Fibroblast of skin of right quadriceps (primary cell): ENCODE measurements at places on chromosomes 7 and 10.

- DNase-seq, result peak; percentile 69
Measured at GRCh38 chr7:43491984-43492383, 90.9 kb upstream of the STK17A start.

GRCh38 chr10:5631936-5632335 is 34.5 kb downstream of the ASB13 start:
- DNase-seq, result no peak

DNA sequence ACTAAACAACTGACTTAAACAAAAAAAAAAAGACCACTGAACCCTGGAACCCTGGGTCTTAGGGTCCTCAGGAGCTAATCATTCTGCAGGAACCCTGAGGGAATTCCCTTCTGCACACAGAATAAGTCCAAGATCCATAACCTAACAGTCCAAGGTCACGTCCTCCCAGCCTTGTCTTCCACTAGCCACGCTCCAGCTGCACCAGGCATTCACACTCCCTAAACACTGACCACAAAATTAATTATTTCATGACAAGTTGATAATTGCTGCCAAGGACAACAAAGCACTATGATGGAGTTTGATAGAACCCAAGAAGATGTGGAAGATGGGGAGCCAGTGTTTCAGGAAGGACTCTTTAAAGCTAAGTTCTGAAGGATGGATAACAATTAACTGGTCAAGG is 130.6 kb downstream of the SH3PXD2A start:
- DNase-seq, result no peak

GRCh38 chr7:34750636-34751035 is 92.6 kb downstream of the NPSR1 start:
- no peak for DNase-seq

DNA sequence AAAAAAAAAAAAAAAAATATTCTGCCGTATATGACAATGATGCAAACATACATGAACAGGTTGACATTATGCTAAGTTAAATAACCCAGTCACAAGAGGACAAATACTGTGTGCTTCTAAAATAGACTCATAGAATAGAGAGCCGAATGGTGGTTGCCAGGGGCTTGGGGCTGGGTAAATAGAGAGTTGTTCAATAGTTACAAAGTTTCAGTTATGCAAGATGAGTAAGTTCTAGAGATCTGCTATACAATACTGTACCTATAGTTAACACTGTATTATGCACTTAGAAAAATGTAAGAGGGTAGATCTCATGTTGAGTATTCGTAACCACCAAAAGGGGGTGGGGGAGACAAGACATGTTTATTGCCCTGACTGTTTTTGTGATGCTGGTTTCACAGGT is 77.1 kb upstream of the GNAI1 start:
- DNase-seq, result no peak

- DNase-seq, result no peak
Measured at GRCh38 chr7:24914465-24914859, 65.5 kb downstream of the OSBPL3 start.

DNA sequence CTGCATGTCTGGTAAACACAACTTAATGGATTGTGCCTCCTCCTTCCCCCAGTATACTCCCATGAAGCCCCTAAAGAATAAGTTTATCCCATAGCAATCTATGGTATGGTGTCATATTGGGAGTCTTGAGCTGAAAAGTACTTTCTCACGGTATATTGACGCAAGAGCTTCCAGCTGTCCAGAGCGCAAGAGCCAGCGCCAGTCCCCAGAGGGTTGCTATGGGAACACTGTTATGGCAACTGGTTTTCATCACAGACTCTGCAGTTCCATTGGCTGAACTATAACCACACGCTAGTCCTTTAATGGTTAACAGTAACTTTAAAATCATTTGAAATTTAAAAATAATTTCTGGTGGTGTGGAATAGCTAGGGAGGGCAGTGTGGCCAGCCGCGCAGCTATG is 46.9 kb downstream of the PRPF18 start:
- DNase-seq, result peak; percentile 89

GRCh38 chr7:81637534-81637933 is 132.3 kb downstream of the HGF start:
- DNase-seq, result no peak

- peak; percentile 83 for DNase-seq
Measured at GRCh38 chr10:119817991-119818888, 54.4 kb downstream of the MCMBP start.

DNA sequence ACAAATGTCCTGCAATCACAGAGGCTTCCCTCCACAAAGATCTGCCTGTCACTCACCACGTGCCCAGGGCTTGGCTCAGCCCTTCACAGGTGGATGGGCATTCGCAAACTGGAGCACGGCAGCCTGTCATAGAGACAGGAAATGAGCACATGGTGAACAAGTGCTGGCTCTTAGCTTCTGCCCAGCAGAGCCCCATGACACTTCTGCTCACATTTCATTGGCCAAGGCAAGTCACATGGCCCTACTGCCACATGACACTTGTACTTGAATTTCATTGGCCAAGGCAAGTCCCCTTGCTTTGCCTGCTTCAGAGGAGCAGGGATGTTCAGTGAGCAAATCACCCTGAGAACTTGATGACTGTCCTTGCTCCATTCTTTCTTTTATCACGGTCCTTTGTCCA is 110.8 kb upstream of the PPP2R2D start:
- no peak for DNase-seq

DNA sequence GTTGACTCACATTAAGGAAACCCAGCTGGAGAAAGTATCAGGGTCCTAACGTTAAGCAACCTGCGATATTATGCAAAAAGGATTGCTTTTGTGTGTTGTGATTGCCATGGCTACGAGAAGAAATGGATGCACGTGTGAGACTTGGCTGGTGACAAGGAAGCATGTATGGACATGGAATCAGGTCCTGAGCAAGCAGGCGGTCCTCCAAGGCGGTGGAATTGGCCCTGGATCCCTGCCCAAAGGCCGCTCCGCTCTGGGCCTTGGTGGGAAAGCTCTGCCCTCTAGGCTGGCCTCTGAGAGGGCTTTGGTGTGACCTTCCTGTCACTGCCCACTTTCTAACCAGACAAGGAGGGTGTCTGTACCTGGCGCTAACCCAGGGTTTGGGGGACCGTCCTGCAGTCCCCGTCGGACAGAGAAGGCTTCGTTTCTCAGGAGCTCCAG is 192.1 kb downstream of the EBF3 start:
- no peak for DNase-seq

- DNase-seq, result peak; percentile 55
Measured at GRCh38 chr10:47047577-47048525, 136.6 kb downstream of the PTPN20 start.
